Fibroblast of villous mesenchyme (primary cell): ENCODE measurements at places on chromosomes 13 and 19. TPM values are rescaled to one million over a fixed set of nuclear protein-coding genes. Genes with fewer than 3 reads are reported as not detected.

GRCh38 chr13:25602176-25602575 lies 230.4 kb downstream of the ATP8A2 start:
- DNase-seq = no peak

- no peak for DNase-seq
Measured at GRCh38 chr13:108102771-108103170, 112.6 kb downstream of the LIG4 start.

GRCh38 chr13:110042253-110042950 lies 256.0 kb upstream of the IRS2 start:
- DNase-seq = peak; percentile 56

- DNase-seq = no peak
Measured at GRCh38 chr13:79317856-79318255, 88.2 kb downstream of the RBM26 start.

DNA sequence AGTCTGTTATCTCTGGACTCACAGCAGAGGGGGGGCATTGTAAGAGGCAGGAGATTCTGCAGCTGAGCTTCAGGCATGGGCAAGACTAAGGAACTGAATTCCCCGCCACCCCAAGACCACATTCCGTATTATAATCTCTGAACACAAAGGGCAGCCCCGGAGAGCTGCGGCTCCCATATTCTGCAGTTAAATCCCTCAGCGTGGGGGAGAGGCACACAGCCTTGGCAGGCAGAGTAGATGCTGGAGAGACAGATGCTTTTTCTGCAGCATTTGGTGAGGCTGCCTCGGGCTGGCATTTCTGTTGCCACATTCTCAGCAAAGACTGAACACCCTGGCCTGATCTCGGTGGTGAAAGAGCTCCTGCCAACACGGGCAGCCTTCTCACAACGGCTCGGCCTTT lies 12.9 kb downstream of the CHAF1A start:
- DNase-seq = peak; percentile 42

The TPTE2 gene
- under 0.01 TPM in 1 of 2 replicates, not detected in the other for total RNA-seq

- no peak for DNase-seq
Measured at GRCh38 chr13:60158321-60158801, 5.4 kb downstream of the DIAPH3 start.

DNA sequence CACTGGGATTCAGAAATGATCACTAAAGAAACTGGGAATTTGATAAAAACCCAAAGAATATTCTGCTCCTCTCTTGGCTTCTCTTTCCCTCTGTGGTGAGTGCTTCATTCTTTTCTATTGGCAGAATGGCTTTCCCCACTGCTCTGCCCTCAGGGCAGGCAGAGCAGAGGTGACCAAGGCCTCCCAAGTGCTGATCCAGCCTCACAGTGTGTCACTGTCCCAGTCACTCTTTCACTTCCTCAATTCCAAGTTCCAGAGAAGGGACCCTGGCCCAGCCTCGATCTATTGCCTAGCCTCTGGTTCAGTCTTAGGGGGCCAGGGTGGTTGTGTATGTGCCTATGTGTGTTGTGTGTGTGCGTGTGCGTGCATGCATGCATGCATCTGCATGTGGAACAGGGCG lies 180.6 kb upstream of the TMTC4 start:
- DNase-seq = no peak

The CEACAM3 gene
- total RNA-seq = not detected in 2 replicates

The KLHL1 gene
- total RNA-seq = not detected in 2 replicates

GRCh38 chr13:21590231-21590630 lies 13.7 kb downstream of the MICU2 start:
- no peak for DNase-seq

DNA sequence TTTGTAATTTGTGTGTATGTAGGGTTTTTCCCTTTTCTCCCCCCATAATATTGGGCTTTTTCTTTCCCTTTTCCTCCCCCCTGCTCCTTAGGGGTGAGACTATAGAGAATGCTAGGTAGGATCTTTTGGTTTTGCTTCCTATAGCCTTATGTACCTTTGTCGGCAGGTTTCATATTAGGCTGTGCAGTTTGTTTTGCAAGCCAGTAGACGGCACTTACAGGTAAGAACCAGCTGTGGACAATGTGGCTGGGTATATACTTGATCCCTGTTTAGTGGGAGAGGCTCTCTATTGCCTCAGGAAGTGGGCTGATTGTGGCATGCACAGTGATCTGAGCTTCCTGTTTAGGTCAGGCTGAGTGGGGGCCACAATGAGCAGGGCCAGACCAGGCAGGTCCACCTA lies 359.2 kb upstream of the OBI1 start:
- no peak for DNase-seq

GRCh38 chr13:61410669-61411297 lies 4.9 kb downstream of the PCDH20 start:
- peak; percentile 9 for DNase-seq

- no peak for DNase-seq
Measured at GRCh38 chr13:85529218-85529594, 270.0 kb downstream of the SLITRK6 start.

DNA sequence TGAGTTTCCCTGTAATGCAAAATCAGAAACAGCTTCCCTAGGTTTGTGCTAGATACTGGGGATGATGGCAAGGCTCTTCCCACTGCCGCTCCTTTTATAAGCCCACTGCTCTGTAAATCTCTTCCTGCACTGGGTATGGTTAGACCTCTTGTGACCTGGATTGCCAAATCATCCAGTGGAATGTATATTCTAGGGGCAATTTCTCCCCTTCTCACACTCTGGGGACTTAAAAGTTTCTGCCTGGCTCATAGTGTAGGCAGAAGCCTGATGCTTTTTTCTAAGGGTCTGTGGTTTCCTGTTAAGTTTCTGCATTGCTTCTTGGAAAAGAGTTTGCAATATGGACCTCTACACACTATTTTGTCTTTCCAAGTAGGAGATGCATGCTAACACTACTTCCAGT lies 1582.0 kb upstream of the PCDH20 start:
- DNase-seq = no peak

- DNase-seq = no peak
Measured at GRCh38 chr13:26471807-26472206, 85.7 kb upstream of the WASF3 start.

GRCh38 chr19:29574510-29574909 lies 31.6 kb upstream of the POP4 start:
- DNase-seq = no peak

- DNase-seq = peak; percentile 32
Measured at GRCh38 chr19:11551603-11552235, 7.3 kb downstream of the ELOF1 start.

GRCh38 chr19:2235381-2236063 lies 607 bp downstream of the PLEKHJ1 start:
- DNase-seq = no peak

The POLR2I gene
- total RNA-seq = 26.8 and 44.5 TPM in 2 replicates

GRCh38 chr13:29648760-29649159 lies 53.3 kb upstream of the SLC7A1 start:
- no peak for DNase-seq

The MAN2B1 gene
- 22.9 and 25.8 TPM in 2 replicates for total RNA-seq

DNA sequence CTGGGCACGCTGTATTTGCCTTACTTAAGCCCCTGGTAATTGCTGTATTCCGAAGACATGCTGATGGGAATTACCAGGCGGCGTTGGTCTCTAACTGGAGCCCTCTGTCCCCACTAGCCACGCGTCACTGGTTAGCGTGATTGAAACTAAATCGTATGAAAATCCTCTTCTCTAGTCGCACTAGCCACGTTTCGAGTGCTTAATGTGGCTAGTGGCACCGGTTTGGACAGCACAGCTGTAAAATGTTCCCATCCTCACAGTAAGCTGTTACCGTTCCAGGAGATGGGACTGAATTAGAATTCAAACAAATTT lies 676 bp downstream of the BRCA2 start:
- DNase-seq = no peak

The PPP2R1A gene
- 122 and 166 TPM in 2 replicates for total RNA-seq

GRCh38 chr13:51000571-51001260 lies 91.1 kb downstream of the RNASEH2B start:
- DNase-seq = peak; percentile 12

GRCh38 chr13:76620036-76620435 lies 266.2 kb downstream of the KCTD12 start:
- DNase-seq = no peak

DNA sequence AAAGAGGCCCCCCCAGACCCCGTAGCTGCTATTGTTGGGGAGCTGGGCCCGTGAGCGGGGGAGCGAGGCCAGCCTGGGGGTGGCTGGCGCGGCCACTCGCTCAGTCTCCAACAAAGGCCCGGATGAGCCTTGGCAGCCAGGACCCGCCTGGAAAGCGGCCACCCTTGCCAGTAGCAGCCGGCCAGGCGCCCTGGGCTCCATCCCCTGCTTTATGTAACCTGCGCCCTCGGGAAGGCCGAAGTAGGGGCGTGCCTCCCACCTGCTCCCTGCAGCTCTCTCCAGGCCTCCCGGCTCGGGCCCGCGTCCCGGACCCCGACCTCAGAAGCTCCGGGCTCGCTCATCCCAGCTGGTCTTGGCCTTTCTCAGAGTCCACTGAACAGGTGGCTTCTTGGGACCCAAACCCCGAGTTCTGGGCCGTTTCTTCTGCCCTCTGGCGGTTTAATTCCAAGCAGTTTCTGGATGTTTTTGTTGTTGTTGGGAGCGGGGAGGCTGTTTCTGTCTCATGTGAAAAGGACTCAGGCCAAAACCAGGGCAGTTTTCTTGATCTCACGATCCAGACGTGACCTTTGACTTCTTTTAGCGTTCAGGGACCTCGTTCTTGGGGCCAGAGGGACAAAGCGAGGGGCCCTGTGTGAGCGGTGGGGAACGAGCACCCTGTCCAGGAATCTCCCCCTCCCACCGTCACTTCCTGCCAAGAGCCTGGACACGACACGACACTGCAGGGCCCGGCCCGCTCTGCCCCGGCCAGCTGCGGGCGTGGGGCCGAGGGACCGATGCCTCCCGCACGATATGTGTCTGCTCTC lies 1.2 kb downstream of the CDC34 start:
- peak; percentile 81 for DNase-seq

DNA sequence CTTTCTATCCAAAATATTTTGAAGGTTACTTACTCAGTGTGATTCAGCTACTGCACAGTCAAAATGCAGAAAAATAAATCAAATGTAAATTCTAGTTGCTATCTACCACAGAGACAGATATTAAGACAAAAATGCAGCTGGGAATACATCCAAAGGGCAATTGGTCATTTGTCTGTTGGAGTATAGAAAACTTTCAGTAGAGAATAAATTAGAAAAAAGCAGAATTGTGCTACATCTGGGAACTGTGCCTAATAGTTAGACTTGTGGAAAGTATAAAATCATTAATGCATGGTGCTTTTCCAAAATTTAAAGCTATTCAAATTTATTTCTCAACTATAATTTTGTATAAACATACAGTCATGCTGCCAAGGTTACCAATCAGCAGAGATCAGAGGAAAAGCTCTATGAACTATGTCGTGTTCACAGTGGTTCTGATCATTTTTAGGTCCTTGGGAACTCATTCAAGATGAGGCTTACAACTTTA lies 1635.8 kb downstream of the PCDH9 start:
- DNase-seq = no peak

DNA sequence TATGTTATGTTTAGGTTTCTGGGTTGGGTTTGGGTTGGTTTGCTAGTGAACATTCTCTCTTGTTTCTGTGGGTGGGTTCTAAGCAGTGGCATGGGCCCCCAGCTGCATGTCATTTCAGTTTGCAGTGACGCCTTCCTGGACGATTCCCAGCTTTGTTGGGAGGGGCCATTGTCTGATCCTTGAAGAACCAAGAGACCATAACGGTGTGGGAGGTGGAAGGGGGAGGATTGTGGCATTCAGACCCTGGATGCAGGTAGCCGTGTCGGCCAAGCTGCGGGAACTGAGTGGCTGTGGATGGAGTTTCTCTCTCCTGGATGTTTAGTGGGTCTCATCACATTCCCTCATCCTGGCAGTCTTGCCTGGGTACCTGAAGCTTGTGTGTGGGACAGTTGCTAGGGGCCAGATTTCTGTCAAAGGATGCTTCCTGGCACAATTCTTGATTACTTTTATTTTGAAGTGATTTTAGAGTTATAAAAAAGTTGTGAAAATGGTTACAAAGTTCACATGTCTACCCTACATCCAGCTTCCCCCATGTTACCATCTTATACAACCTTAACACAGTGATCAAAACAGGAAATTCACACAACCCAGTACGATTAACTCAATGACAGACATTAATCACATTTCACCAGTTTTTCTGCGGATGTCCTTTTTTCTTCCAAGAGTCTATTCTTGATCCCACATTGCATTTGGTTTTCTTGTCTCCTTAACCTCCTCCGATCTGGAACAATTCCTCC lies 123.8 kb downstream of the SIPA1L3 start:
- no peak for DNase-seq

The SBK2 gene
- total RNA-seq = not detected in 2 replicates

GRCh38 chr13:98443329-98443728 lies 133.6 kb downstream of the STK24 start:
- peak; percentile 68 for DNase-seq

- DNase-seq = peak; percentile 81
Measured at GRCh38 chr13:26946684-26947343, 186.2 kb upstream of the GPR12 start.

DNA sequence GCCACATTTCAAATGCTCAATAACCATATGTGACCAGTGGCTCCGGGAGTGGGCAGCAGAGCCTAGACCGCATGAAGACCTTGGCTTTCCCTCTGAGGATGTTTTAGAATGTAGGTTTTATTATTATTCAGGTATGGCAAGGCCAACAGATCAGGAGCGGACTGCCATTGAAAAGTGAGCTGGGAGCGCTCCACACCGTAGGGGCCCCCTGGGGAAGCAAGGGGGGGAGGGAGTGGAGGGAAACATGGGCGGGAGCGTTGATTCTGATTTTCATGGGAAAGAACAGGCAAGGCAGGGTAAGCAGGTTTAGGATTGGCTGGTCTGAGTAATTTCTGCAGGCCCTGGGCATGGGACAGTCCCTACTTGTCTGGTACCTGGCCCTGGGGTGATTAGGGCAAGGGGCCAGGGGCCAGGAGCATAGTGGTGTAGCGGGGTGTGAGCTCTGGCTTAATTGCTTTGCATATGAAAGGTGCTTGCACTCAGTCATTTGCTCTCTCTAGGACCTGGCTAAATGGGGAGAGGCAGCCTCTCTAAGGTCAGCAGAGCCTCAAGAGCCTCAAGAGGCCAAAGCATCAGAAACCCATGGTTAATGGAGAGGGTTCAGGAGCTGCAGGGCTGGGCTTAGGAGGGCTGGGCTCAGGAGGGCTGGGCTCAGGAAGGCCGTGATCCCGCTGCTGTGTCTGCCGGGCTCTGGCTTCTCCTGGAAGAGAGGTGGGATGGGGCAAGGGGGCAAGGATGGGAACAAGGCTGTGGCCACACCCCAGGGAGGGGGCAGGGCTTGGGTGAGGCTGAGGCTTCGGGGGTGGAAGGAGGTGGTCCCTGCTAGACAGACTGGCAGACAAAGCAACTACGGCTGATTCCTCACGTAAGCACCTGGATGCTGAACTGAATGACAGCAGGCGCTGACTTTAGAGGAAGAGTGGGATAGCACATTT lies 82.0 kb upstream of the WASF3 start:
- no peak for DNase-seq

- DNase-seq = peak; percentile 36
Measured at GRCh38 chr19:4889034-4889815, 13.5 kb downstream of the ARRDC5 start.

- DNase-seq = no peak
Measured at GRCh38 chr19:15479391-15480345, at the start of gene PGLYRP2. PGLYRP2 (minus strand) TSS chr19:15479501; CDS start chr19:15479371, 130 bp downstream.

The LYPD3 gene
- 0.43 TPM in 1 of 2 replicates, not detected in the other for total RNA-seq

The KCNK6 gene
- 8.6 and 9.3 TPM in 2 replicates for total RNA-seq
